ENCODE measurements at places on chromosomes 4 and X. TPM values are rescaled to one million over a fixed set of nuclear protein-coding genes. Genes with fewer than 3 reads are reported as not detected.

GRCh38 chrX:18938710-18939109 is 45.2 kb downstream of the PHKA2 start:
- DNase-seq: no peak

DNA sequence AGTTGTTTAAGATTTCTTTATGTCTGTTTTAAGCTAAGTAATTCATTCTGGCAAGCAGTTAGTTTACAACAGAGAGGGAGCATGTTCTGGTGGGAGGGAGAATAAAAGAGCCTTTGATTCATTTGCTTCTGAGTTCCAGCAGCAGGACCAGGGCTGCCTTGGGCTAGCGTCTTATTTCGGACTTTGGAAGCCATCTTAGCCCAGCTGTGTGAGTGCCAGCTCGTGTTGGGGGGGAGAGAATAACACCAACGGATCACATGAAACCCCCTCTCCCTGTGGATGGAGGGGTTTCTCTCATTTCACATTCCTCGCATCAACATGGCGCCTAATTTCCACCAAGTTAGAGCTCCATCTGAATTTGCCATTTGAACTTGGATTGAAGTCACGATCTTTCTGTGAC is 7.4 kb downstream of the GAB1 start:
- no peak for DNase-seq

The FGFRL1 gene
- total RNA-seq: 5.3 TPM

DNA sequence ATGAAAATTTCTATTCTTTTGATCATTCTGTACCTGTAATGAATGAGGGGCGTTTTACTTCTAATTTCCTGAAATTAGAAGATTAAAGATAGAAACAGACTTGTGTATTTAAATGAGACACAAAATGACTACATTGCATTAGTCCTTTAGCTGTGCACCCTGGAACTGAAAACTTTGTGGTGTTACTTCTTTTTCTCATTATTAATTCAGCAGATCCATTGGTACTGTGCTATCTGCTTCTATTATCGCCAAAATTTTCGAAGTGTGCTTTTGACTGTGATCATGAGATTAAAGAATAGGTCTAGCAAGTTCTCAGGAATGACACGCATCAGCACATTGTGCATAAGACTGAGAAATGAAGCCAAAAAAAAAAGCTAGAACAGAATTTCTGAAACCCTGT is 1938.9 kb upstream of the TENM3 start:
- DNase-seq: no peak

GRCh38 chr4:124640022-124640730 is 72.4 kb downstream of the ANKRD50 start:
- no peak for DNase-seq

All from uterus (tissue), 4 donors.